Adipose tissue (tissue), 3 donors: ENCODE measurements at places on chromosomes 13 and 19. TPM values are rescaled to one million over a fixed set of nuclear protein-coding genes. Genes with fewer than 3 reads are reported as not detected.

SIGLEC11 gene
- polyA plus RNA-seq: 0.35 TPM

TFPT gene
- polyA plus RNA-seq: 17.9 TPM

LGI4 gene
- polyA plus RNA-seq: 20.6 TPM

APOC4 gene
- polyA plus RNA-seq: not detected

ZNF98 gene
- polyA plus RNA-seq: not detected

ZNF44 gene
- polyA plus RNA-seq: 3.3 TPM

IFI30 gene
- polyA plus RNA-seq: 30.8 TPM

PEG3 gene
- polyA plus RNA-seq: 2.2 TPM

USE1 gene
- polyA plus RNA-seq: 61.7 TPM

CASP14 gene
- polyA plus RNA-seq: not detected

ZGLP1 gene
- 5.3 TPM for polyA plus RNA-seq

FXYD3 gene
- polyA plus RNA-seq: 33.6 TPM

PRTN3 gene
- 2.8 TPM for polyA plus RNA-seq

CCL25 gene
- polyA plus RNA-seq: not detected

CGB2 gene
- polyA plus RNA-seq: not detected

CAMSAP3 gene
- polyA plus RNA-seq: 23.1 TPM

FFAR2 gene
- 4.6 TPM for polyA plus RNA-seq

OR7A5 gene
- polyA plus RNA-seq: not detected

RNF113B gene
- polyA plus RNA-seq: not detected

ZNF534 gene
- polyA plus RNA-seq: not detected

CD37 gene
- polyA plus RNA-seq: 6.8 TPM

FBXO17 gene
- 28.8 TPM for polyA plus RNA-seq

SMG9 gene
- 10.5 TPM for polyA plus RNA-seq

ZSWIM9 gene
- polyA plus RNA-seq: 7.8 TPM

KLK14 gene
- polyA plus RNA-seq: 0.07 TPM

CGB3 gene
- polyA plus RNA-seq: not detected

ETV2 gene
- polyA plus RNA-seq: 0.79 TPM

PROZ gene
- polyA plus RNA-seq: not detected

LILRB1 gene
- polyA plus RNA-seq: 1.5 TPM

KLK7 gene
- polyA plus RNA-seq: 0.86 TPM

F2RL3 gene
- polyA plus RNA-seq: 5.0 TPM

ALG5 gene
- polyA plus RNA-seq: 73.4 TPM

FTL gene
- 1,172 TPM for polyA plus RNA-seq

NLRP4 gene
- not detected for polyA plus RNA-seq

GAMT gene
- polyA plus RNA-seq: 52.7 TPM

CNN2 gene
- 39.3 TPM for polyA plus RNA-seq

ACP7 gene
- 0.01 TPM for polyA plus RNA-seq

KIR2DL3 gene
- not detected for polyA plus RNA-seq

MUC16 gene
- 0.03 TPM for polyA plus RNA-seq

NKPD1 gene
- 0.11 TPM for polyA plus RNA-seq

VSTM1 gene
- polyA plus RNA-seq: not detected
